ENCODE measurements at places on chromosomes 3 and 15. TPM values are rescaled to one million over a fixed set of nuclear protein-coding genes. Genes with fewer than 3 reads are reported as not detected.

Gene MAP1A
- total RNA-seq: 0.46 TPM

Gene GJD2
- total RNA-seq: not detected

- no peak for DNase-seq
Measured at GRCh38 chr15:58277333-58277732, 139.2 kb downstream of the AQP9 start.

DNA sequence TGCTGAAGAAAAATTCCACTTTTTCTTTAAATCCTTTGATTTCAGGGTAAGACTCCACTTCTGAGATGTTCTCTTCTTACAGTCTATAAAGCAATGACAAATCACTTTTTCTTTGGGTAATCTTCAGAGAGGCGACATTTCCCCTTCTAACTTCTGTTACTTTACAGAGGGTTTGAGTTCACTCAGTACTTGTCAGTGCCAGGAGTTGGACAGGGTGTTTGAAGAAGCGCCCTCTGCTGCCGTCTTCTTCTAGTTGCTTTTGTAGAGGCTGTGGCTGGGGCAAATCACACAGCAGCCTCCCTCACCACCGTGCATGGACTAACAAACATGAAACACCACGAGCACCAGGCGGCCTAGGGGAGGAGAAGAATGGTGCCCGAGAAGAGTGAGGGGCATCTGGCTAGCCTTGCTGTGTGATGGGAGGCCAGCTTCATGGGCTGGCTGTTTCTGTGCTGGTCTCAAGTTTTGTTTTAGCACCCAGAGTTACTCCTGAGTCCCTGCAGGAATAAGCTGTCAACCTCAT is at the start of gene CD80:
CD80 (minus strand) TSS at position 174 of the 523 bp plus-strand sequence. CDS start 1,886 bp downstream, outside the sequence.
- peak; percentile 73 for DNase-seq

- DNase-seq: no peak
Measured at GRCh38 chr3:59085976-59086375, 36.2 kb upstream of the CFAP20DC start.

Gene GRAMD1C
- total RNA-seq: 0.10 TPM

DNA sequence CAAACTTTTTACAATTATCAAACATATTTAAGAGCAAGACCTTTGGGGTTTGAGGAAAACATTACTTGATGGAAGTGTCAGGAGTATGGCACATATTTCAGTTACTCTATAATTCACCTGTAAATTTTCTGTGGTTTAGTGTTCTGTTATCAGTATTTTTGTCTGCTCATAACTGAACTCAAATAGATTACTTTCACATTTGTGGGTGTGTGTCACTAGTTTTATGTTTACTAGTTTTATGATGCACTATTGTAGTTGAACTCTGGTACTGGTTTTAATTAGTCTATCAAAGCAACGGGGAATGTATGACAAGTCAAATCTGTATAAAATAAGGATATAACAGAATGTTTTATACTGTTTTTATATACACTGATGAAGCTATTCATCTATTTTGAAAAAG is 27.2 kb downstream of the OXSM start:
- no peak for DNase-seq

Gene ANKRD63
- not detected for total RNA-seq

DNA sequence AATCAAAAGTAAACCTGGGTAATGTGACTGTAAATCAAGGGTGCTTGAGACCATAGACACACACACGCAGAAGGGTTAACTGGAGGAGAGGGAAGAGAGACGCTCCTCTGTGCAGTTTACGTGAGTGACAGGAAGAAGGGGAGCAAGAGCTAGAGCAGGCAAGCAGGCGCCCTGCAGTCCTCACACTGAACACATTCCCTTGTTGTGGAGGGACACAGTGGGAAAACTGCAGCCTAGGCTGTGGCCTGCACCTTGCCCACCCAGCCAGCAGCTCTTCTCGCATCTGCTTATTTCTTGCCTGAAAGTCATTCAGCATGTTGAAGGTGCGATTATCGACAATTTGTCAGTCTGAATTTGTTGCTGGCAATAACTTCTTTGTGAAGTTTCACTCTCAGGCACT is 24.2 kb downstream of the SOX2 start:
- DNase-seq: no peak

DNA sequence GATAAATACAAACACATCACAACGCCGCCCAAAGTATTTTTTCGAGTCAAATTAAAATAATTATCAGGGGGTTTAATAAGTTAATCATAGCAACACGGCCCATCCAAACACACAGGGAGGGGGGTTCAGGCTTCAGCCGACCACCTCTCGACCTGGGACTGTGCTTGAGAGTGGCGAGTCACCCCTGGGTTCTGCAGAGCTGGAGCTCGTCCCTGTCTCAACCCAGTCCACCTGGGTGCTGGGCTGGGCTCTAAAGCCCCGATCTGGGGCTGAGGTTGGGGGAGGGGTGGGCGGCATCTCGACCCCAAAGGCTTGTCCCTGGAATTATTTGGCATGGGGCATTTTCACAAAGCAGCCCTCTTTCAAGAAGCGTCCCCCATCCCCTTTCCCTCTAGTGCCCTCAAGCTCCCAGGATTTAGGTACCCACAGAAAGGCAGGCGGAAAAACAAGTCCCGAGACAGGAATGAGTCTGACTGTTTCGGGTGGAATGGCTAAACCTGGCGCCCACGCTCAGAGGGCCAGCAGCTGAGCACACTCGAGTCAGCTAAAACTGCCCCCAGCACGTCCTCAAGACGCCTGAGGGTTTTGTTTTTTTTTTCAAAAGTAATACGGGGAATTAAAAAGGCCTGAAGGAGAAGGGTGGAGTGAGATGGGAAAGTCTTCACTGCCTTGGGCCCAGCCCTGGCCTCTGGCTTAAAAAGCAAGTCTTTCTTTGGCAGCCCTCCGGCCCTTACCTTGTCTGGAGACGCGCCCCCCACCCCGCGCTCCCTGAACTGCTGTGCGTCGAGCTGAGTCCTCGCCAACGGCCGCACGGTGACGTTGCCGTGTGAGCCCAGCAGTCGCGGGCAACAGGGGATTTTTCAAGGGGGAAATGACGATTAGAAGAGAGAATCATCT is 32.5 kb downstream of the NR2F2 start:
- no peak for DNase-seq

DNA sequence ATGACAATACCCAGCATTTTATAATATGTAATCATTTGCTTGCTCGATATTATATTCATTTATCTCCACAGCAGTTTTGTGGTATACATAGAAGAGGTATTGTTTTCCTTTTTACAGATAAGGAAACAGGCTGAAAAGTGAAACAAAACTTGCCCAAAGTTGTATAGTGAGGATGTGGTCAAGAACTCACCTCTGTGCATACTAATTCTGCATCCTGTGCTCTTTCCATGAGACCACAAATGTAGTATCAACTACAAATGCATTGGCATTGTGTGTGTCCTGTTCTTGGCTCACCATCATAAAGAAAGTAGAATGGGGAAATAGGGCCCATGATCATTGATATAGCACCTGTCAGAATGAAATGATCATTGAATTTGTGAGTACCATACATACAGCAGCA is 167.3 kb downstream of the NECTIN3 start:
- DNase-seq: no peak
